ENCODE measurements at places on chromosomes 13 and 19.

DNA sequence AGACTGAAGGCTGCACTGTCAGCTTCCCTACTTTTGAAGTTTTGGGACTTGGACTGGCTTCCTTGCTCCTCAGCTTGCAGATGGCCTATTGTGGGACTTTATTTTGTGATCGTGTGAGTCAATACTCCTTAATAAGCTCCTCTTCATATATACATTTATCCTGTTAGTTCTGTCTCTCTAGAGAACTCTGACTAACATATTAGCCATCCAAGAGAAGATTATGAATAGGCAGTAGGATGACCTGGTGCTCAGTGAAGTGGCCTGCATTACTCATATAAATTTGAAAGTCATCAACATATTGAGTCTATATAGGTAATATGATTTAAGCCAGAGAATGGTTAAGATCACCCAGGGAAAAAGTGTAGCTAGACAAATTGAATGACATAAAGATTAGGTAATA, 136.3 kb upstream of the UFM1 start:
- DNase-seq: no peak

GRCh38 chr13:45500492-45501174, 35.9 kb downstream of the COG3 start:
- no peak for DNase-seq

DNA sequence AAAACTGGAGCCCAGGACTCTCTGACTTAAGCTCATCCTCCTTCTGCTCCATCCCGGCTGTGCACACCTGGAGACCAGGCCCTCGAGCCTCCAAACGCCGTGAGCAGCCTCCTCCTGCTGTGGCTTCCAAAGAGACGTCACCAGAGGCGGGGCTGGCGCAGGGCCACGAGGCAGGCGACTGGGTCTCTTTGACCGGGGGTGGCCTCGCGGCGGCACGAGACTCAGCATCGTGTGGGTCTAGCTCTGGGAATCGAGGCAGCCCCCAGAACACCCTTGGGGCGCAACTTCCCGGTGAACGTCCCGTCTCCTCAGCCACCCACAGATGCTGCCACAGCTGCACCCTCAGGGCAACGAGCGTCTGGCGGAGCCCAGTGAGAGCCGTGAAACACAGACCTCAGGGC, 22.8 kb downstream of the RASA3 start:
- DNase-seq: no peak

DNA sequence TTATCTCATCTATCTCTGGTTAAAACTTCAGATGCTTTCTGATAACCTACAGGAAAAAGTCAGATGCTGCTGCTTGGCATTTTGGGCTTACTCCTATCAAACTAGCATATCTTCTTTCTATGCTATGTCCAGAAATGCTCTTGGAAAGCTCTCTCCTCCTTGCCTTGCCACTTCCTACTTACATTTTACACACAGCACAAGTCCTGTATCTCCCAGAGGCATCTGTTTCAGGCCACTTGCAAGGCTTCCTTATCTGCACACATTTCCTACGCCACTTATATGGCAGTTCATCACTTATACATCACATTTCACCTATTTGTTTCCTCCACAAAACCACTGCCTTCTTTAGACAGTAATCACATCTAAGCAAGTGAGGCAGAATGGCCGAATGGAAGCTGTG, 220.3 kb downstream of the DNAJC15 start:
- DNase-seq: no peak

- no peak for DNase-seq
Observed at GRCh38 chr13:85900521-85900920, 101.3 kb upstream of the SLITRK6 start.

DNA sequence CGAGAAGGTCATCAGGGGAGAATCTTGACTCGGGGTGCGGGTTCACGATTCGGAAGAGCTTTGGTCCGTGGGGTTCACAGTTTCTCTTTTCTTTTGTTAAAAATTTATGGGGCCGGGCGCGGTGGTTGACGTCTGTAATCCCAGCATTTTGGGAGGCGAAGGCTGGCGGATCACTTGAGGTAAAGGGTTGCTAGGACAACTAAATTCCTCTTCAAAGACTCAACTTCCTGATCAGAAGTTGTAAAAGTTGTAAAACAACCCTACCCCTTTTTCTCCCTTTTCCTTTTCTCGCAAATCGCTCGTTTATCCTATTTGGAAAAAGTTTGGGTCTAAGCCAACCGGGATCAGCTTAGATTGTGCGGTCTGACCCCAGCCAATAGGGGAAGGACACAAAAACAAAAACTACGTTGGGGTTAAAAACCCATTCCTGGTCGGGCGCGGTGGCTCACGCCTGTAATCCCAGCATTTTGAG, 673 bp downstream of the ZNF486 start:
- DNase-seq: no peak

DNA sequence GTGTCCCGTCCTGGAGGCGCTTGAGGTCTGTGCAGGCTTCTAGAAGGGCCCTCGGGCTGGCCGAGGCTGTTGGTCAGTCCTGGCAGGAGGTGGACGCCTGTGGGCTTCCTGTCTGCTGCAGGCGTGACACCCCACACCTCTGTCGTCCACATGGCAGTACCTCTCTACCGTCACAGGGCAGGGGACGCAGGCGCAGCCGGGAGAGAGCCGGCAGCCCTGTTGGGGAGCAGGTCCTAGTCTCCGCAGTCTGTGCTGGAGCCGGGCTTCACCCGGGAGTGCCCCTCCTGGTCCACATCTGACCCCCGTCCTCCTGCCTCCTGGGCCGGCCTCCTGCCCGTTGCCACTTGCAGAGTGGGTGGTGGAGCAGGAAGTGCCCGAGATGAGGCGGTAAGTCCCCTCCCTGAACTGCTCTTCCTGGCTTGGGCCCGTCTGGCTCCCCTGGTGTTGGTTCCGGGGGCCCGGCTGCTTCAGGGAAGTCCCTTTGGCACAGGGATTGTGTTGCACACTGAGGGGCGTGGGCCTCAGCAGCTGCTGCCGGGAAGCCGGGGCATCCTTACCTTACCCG, 106.0 kb downstream of the KDM4B start:
- no peak for DNase-seq

- no peak for DNase-seq
Observed at GRCh38 chr13:45320876-45321629, 19.9 kb downstream of the TPT1 start.

DNA sequence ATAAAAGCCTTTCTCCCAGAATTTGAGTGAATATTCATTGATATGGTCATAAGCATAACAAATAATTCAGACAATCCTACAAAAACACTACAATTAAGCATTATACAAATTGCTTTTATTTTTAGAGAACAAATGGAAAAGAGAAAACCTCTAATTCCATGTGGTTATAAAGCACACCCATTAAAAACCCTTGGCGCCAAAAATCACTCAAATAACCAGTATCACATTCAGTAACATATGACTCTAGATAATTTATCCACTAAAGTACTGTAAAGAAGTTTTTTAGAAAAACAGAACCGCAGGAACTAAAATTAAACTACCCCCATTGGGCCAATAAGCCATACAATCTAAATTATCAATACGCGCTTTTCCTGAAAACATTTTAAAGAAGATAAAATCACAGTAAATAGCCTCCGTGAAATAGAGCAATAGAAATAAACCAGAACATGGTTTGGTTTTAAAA, 569 bp downstream of the LCP1 start:
- no peak for DNase-seq

DNA sequence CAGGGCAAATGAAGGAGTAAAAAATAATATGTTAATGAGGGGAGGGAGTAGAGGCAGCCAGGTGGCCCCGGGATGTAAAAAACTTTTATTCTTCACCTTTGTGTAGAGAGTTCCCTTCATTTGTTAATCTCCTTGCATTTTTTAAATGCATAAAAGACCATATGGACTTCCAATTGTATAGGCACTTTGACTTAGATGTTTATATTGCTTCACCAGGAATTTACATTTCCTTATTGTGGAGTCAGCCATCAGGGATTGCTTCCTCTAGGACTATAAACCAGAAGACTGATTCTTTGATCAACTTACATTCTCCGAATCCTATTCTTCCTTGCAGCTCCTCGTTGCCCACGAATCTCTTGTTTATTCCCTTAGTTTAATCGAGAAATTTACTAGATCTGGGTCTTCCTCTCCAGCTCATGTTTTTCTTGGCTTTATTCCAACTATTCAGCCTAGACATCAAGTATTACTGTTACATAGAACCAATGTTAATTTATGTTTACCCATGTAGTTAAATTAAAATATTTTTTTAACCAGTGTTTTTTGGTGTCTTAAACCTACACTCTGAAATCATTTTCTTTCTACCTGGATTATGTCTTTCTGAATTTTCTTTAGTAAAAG, 1187.0 kb upstream of the SLC10A2 start:
- no peak for DNase-seq

DNA sequence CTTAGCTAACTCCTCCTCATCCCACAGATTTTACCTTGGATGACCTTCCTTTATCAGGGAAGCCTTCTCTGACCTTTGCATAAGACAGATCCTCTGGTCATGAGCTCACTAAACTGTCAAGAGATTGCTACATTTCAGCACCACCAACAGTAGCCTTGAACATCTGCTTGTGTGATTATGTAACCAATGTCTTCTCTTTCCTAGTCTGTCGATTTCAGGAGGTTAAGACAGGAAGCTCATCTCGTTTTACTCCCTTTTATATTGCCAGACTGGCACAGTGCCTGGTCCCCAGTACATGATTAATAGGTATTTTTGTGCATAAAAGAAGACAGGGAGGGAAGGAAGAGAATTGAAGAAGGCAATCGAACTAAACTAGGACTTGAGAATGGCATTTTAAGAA, 1697.7 kb downstream of the EFNB2 start:
- DNase-seq: no peak

DNA sequence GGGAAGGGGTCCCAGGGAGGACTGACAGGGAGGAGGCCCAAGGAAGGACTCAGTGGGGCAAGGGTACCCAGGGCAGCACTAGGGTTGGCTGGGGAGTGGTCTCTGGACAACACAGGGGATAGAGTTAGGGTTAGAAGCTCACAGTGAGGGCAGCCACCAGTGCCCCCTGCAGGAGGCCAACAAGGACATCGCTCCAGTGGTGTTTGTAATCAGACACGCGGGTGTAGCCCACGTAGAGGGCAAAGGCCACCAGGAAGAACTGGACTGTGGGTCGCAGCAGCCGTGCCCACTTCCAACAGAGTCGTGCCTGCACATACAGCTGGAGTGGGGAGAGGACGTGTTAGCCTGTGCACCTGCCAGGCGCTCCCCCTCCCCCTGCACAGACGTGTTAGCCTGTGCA, 9.2 kb downstream of the PLPP2 start:
- no peak for DNase-seq

GRCh38 chr13:51697855-51698254, 106.1 kb downstream of the DHRS12 start:
- DNase-seq: no peak

GRCh38 chr19:13723206-13723605, 41.1 kb upstream of the MRI1 start:
- no peak for DNase-seq

DNA sequence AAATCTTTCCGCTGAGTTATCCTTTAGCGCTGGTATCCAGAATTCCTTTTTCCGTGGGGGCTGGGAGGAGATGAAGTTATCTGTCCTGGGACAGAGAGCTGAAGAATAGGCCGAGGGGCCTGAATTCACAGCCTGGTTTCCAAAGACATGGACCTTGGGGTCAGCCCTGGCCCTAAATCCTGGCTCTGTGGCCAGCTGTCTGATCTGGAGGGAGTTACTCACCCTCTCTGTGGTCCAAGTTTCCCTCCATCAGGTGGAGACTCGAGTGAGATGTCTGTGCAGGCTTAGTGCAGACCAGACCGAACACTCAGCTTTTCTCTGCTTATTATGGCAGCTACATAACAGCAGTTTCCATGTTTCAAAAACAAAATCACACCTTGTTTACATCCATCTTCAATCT, 59.6 kb downstream of the CDADC1 start:
- no peak for DNase-seq

DNA sequence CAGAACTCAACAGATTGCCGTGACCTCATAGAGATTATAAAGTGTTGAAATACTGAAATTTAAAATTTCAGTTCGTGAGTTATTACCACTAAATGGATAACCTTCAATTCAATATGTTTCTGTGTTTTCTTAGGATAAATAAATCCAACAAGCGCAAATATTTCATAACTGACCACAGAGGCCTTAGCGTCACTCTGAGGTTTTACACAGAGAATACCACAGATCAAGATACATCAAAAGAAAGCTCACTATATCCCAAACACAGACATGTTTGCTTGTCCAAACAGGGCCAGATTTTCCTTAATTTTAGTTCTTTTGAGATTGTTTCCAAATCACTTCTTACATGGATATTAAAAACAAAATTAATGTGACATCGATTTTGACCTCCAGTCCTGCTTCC, 235.8 kb downstream of the EFNB2 start:
- no peak for DNase-seq

DNA sequence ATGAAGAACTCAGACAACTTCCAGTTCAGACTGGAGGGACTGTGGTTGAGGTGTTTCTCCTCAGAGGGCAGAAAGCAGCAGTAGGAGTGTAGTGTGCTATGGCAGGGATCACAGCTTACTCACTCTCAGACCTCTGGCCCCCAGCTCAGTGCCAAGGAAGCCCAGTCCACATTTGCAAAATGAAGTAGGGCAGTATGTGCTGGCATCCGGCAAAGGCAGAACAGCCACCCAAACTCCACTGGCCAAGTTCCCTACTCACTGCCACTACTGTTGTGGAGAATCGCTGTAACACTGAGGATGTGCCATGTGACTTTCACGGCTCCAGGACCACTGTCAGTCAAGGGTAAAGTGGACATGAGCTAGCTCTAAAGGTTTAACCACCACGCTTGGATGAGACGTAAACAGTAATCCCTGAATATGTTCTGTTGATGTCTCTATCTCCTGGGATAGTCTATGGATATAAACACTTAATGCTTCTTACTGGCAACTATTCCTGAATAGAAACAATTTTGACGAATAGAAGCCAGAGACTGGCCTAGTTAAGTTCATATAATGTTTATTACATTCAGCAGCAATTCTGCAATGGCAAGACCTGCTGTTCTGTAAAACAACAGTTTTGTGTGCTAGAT, 67.0 kb upstream of the SLC15A1 start:
- no peak for DNase-seq

DNA sequence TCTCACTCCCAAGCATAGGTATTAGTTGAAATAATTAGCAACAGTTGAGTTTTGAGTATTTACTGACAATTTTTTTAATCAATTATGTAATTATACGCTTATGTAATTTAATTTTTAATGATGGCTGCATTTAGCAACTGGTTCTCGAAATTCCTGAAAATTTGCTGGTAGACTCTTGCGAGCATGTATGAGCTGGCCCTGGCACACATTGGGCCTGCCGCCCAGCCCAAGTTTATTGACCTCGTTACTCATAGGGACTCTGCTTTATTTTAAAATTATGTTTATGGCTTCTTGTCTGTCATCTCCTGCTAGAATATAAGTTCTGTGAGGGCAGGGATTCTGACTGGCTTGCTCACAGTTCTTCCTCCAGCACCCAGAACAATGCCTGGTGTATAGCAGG, 6.7 kb downstream of the KLK14 start:
- no peak for DNase-seq

- DNase-seq: peak; percentile 79
Observed at GRCh38 chr19:48635263-48635965, 1.8 kb downstream of the DBP start.

- peak; percentile 5 for DNase-seq
Observed at GRCh38 chr13:84994582-84994981, 804.6 kb downstream of the SLITRK6 start.

GRCh38 chr13:48644141-48644540, 9.6 kb upstream of the CYSLTR2 start:
- DNase-seq: no peak
